Bronchial epithelial cell (primary cell): ENCODE measurements at places on chromosomes 4 and X. TPM values are rescaled to one million over a fixed set of nuclear protein-coding genes. Genes with fewer than 3 reads are reported as not detected.

DNA sequence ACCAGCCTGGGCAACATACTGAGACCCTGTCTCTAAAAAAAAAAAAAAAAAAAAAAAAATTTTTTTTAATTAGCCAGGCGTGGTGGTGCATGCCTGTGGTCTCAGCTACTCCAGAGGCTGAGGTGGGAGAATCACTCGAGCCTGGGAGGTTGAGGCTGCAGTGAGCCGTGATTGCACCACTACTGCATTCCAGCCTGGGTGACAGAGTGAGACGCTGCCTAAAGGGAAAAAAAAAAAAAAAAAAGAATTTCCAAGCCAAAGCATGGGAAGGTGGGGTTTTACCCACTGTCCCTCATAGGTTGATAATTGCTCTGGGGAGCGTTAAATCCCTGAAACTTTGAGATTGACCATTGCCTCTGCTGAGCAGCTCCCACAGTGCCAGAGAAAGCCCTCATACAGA, 427.5 kb downstream of the BCOR start:
- no peak for DNase-seq

The S100G gene
- total RNA-seq, result not detected in 2 replicates

DNA sequence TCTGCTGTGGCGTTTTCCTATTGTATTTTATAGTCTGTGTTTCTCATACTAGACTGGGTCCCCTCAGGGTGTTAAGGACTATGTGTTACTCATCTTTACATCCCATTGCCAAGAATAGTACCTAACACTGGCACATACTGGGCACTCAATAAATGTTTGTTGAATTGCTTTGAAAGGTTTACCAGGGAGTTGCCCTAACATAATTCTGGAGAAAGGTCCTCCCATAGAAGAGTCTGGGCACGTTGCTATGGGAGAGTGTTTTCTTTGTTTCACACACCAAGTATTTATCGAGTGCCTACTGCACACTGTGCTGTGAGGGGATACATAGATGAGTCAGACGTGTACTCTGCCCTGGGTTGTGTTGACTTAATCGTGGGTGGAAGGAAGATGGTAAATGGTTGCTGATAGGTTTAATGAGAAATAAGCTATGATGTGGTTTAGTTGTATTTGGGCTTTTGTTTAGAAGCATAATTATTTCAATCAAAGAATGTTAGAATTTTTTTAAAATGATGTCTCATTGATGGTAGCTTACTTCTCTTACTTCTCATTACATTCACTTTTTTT, 42.9 kb downstream of the AFF1 start:
- peak; percentile 99 for DNase-seq

GRCh38 chrX:144335402-144335801, 451.5 kb downstream of the UBE2NL start:
- DNase-seq, result no peak

- no peak for DNase-seq
Observed at GRCh38 chrX:130545796-130546195, 144.0 kb downstream of the RBMX2 start.

The NCAPG gene
- 0.26 TPM in 2 replicates for total RNA-seq

- DNase-seq, result peak; percentile 98
Observed at GRCh38 chr4:185305979-185306442, 89.7 kb downstream of the LRP2BP start.

- no peak for DNase-seq
Observed at GRCh38 chrX:118675966-118676349, 51.4 kb upstream of the IL13RA1 start.

GRCh38 chr4:134807231-134807745, 605.7 kb upstream of the PABPC4L start:
- DNase-seq, result no peak

DNA sequence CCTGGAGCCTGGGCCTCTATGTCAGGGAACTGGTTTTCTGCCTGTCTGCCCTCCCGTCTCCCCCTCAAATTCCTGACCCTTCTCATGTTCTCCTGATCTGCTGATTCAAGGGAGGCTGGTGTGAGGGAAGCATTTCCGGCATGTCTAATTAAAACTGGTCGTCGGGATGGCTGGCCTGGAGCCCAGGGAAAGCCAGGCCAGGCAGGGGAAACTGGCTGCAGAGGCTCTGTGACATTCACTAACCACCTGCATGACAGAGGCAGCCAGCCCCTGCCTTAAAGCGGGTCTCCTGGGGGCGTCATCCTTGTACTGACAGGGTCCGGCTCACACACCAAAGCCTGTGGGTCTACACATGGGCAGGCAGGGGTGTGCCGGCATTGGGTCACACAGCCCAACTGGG, 35.2 kb downstream of the ABLIM2 start:
- no peak for DNase-seq

The IL21 gene
- not detected in 2 replicates for total RNA-seq

GRCh38 chr4:120694973-120695372, 227.6 kb downstream of the PRDM5 start:
- peak; percentile 76 for DNase-seq

DNA sequence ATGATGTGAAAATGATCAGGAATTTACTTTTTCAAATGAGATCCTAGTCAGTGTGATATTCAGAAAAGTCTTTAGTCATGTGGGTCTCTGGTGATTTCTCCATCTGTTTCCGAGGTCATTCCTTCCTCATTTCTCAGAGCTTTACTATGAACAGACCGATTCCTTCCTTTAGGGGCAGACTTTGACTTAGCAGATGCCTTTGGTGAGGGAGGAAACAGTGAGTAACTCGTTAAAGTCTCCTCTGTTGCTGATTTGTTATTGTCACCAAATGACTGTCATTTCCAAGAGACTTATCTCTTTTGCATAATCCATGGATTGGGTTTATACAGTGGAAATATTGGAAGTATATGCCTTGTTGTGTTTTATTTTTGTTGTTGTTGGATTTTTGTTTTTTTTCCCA, 76.2 kb upstream of the CD99 start:
- DNase-seq, result peak; percentile 59

The HERC6 gene
- 1.1 and 2.2 TPM in 2 replicates for total RNA-seq

DNA sequence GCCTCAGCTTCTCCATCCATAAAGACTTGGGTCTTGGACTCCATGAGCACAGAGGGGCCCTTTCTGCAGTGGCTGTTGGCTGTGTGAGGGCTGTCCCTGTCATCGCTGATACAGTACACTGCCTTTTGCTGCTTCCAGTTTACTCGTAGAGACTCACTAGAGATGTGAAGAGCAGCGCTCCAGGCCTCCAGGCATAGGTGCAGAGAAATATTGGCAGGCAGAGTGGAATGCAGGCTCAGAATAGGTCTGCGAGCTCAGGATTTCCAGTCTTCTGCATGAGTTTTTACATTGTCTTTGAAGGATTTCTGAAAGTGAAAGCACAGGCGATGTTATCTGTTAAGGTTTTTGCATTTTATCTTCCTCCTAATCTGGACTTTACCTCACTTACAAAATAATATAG, 97.4 kb downstream of the AASDH start:
- no peak for DNase-seq

- no peak for DNase-seq
Observed at GRCh38 chrX:136047969-136048368, 62.7 kb downstream of the SLC9A6 start.

GRCh38 chr4:109989618-109990017, 76.9 kb downstream of the EGF start:
- DNase-seq, result peak; percentile 55

DNA sequence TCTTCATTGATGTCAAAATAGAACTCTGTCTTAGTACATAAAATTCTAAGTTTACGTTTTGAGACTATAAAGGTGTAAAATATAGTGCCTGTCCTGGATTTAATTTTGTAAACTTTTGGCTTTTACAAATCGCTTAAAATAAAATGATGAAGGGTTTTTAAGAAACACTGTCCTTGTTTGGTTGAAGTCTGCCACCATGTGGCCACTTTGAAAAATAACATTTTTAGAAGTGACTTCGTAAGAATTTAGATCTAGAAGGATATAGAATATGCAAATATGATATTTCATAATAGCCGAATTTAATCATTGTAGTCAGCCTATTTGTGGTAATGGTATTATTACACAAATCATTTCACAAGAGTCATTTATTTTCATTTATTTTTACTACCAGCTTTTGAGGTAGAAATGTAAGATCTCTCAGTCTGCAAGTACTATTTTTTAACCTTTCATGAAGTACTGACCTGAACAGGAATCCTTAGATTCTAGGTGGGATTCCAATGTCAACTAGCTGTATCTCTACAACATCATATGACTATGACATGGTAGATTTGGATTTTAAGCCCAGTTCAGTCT, 31.0 kb upstream of the FAT4 start:
- DNase-seq, result peak; percentile 56

- DNase-seq, result no peak
Observed at GRCh38 chr4:15106399-15106798, 104.1 kb downstream of the CPEB2 start.

The XPNPEP2 gene
- total RNA-seq, result not detected in 2 replicates

DNA sequence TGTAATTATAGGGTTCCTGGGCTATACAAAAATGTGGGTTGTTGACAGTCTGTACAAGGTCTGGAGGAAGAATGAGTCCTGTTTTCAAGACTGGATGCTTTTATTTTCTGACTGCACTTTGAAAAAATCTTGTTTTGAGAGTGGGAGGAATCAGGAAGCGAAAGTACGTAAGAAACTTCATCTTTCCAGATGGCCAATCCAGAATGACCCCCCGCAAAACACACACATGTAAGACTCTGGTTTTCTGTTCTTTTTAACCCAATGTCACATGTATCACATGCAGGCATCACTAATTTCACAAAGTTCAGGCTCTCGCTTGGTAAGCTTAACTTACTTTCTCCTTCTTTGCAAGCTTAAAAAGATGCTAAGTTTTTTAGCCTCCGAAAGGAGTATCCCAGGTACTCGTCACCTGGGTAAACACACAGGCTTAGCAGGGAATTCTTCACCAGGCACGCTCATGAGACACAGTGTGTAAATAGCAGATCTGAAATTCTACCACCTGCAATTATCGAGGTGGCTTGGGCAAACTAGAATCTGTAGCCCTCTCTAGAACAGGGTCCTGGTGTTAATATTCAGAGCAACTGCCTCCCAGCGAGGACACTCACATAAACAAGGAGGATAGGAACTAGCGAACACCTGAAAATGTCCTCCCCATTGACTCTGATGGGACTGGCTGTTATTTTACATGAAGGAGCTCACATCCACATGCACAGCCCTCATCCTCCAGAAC, 90.7 kb downstream of the NSUN7 start:
- DNase-seq, result no peak

The VSIG4 gene
- total RNA-seq, result not detected in 2 replicates

- DNase-seq, result peak; percentile 84
Observed at GRCh38 chr4:146232131-146232722, 17.9 kb downstream of the REELD1 start.

DNA sequence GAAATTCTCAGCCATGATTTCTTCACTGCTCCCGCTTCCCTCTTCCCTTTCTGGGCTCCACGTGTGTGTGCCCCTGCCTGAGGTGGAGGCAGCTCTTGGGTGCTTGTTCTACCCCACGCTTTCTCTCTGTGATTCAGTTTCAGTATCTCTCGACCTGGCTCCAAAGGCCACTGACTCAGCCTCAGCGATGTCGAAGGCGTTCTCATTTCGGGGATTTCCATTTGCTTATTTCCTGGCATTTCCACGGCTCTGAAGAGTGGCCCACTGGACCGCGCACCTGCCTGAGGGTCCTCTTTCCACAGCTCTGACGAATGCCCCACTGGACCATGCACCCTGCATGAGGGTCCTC, 52.4 kb downstream of the GAK start:
- no peak for DNase-seq

DNA sequence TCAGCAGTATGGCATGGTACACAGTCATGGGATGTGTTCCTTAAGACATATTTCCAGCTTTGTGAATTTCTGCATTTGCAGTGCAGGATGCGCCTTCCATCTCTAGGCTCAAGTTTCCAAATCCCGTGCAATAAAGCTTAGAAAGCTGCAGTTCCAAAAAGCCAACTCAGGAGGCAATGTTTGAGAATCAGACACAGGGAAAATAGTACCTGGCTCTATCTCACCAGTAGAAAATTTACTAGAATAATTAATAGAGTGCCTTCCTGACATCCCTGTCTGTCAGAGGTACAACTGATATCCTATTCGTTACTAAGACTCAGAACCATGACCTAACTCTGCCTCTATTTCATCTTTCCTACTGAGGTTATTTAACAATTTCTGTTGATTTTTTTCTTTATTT, 1333.0 kb downstream of the PCDH19 start:
- DNase-seq, result no peak

DNA sequence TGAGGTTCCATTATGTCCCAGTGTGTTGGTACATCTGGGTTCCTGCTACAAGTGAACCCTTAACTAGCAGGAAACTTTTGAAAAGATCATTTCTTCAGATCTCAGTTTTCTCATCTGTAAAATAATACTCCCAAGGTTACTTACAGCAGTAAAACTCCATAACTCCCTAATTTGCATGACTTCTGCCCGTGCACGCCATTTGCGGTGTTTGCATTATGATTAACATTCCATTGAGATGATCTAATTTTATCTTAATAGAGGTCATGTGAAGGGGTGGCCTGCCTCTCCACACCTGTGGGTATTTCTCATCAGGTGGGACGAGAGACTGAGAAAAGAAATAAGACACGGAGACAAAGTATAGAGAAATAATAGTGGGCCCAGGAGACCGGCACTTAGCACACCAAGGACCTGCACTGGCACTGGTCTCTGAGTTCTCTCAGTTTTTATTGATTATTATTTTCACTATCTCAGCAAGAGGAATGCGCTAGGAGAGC, 219.8 kb downstream of the TLL1 start:
- DNase-seq, result peak; percentile 76
